ENCODE measurements at places on chromosomes 2 and 18.

GRCh38 chr2:104790100-104790811 is 63.7 kb upstream of the POU3F3 start:
- DNase-seq: no peak

DNA sequence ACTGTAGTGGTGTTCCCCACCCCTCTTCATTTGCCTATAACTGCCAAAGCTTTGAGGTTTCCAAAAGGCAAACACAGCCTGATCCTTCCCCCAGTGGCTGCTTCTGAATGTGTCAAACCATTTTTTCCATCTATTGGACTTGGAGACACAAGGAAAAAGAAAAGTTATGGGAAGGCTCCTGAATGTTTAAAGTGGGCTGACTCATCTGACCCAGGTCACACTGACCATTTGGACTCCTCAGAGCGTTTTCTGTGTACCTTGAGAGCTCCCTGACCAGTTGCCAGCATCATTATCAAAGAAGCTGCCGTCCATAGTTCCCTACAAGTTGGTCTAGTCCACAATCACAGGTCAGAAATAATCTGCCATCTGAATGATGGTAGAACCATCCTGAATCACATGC is 123.4 kb upstream of the COL3A1 start:
- no peak for DNase-seq

DNA sequence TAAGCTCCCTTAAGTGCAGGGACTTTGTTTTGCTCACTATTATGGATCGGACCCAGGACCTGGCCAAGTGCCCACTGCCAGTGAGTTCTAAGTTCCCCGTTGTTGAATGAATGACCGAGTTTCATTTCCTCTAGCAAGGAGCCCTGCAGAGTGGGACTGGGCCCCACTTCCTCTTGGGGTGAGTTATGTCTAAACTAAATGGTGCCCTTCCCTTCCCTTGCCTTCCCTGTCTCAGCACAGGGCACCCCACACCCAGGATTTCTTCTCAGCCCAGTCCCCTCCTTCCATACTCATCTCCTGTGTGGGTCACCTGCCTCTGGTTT is 195.3 kb upstream of the HS6ST1 start:
- no peak for DNase-seq

DNA sequence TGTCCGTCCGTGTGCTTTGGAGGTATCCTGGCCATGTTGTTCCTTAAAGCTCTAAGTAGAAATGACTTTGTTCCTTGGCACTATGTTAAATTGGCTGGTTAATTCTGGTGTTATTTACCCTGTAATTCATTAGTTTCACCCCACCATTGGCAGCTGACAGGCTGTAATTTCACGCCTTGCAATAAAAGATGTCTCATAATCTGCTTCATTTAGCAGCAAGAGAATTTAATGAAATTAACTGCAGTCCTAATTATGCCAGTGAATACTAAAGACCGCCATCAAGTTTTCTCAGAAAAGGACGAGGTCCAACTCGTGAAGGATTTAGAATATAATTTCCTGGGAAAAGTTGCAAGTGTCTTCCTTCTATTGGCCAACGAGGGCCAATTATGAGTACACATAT is 319.2 kb downstream of the GBX2 start:
- DNase-seq: no peak

- no peak for DNase-seq
Observed at GRCh38 chr2:67649331-67650261, 252.5 kb downstream of the ETAA1 start.

DNA sequence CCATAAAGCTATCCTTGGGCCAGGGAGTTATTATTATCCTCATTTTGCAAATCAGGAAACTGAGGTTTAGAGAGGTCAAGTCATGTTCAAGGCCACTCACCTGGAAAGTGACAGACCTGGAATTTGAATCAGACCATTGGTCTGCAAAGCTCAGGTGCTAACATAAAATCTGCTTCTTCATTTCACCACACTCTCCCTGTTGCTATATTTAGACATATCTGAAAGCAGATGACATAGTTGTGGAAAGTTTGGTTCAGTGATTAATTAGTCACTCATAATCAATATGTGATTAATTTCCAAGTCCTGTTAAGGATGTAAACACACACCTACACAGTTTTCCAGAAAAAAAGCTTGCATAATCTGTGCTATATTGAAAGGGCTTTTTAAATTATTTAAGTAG is 57.4 kb downstream of the LINC00305 start:
- no peak for DNase-seq

DNA sequence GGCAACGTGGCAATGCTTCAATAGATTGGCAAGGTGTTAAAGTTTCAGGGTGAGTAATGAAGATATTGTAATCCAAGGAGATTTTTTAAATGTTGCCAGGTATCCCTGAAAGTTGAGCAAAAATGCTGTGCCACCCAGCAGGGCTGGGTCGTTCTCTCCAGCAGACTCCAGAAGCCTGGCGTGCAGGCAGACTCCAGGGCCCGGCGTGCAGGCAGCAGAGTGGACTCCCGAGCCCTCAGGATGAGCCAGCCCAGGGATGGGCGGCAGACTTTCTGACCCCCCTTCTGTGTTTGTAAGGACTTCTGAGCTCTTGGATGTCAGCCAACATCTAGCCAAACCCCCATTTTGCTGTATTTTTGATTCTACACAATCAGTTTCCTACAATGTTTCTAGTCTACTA is 289.1 kb downstream of the ZNF516 start:
- DNase-seq: no peak

GRCh38 chr2:47771211-47771610 is 11.7 kb upstream of the MSH6 start:
- DNase-seq: peak; percentile 98

DNA sequence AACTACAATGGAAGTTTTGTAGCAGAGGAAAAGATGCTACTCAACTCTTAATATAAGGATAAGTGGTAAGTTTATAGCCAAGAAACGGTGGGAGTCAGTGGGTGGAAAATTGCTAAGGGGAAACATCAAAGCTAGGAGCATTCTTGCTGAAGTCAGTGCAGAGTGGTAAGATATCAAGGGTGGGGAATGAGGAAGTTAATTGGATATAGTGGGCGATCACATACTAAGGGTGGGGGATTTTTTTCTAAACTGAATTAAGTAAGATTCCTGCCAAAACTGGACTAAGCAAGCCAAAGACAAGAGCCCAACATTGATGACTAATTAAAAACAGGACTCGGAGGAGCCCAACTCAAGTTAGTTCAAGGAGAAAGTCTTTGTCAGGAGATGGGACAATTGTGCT is 525.4 kb downstream of the CCDC85A start:
- no peak for DNase-seq

DNA sequence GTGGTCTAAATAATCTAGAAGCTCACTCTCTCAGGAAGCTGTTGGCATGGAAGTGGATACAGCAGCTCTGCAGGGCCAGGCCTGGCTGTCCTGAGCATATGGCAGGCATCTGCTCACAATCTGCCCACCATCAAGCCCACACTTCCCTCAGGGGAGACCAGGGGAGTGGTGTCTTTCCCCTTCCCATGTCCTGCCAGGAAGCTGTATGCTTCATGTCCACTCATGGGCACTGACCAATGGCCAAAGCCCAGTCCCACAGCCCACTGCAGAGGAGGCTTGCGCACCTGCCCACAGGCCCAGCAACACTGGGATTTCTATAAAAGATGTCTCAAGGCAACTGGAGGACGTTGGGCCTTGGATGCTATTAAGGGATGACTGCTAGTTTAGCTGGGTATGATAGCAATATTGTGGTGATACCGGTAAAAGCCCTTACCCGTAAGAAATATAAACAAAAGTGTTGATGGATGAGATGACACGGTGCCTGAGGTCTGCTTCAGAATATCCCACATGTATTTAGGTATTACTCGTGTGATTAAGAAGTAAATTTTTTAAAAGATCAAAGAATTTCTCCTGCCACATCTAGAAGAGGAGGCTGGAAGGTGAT is 106.7 kb upstream of the CTDP1 start:
- DNase-seq: no peak

DNA sequence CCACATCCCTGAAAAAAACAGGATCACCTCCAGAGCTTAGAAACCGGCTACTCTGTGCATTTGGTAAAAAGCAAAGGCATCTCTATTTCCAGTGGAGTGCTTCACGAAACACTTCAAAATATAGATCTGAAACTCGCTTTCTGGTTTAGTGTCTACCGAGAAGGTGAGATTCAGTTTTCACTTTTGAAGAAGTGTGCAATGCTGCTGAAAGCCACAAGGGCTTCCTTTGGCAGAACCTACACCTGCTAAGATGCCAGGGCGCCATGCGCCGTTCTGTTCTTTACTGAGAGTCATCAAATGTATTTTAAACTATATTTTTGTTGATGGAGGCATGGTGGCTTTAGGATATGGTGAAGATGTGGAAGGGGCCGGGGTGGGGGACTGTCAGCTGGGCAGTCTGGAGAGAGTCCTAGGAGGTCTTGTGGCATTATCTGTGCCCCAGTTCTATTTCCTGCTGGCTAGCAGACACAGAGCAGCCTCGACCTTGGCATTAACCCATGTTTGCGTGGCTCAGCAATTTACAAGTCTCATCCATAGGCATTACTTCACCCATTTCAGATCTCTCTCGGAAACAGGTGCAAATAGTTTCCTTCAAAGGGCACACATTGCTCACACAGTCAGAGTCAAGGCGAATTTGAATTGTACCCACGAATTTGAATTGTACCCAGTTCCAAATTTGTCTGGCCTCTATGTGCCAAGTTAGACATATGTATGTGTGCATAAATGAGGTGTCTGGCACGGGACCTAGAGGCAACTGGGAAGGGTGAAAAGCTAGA is 46.7 kb upstream of the KCNF1 start:
- DNase-seq: no peak

- no peak for DNase-seq
Observed at GRCh38 chr2:153230977-153231376, 247.6 kb downstream of the RPRM start.

DNA sequence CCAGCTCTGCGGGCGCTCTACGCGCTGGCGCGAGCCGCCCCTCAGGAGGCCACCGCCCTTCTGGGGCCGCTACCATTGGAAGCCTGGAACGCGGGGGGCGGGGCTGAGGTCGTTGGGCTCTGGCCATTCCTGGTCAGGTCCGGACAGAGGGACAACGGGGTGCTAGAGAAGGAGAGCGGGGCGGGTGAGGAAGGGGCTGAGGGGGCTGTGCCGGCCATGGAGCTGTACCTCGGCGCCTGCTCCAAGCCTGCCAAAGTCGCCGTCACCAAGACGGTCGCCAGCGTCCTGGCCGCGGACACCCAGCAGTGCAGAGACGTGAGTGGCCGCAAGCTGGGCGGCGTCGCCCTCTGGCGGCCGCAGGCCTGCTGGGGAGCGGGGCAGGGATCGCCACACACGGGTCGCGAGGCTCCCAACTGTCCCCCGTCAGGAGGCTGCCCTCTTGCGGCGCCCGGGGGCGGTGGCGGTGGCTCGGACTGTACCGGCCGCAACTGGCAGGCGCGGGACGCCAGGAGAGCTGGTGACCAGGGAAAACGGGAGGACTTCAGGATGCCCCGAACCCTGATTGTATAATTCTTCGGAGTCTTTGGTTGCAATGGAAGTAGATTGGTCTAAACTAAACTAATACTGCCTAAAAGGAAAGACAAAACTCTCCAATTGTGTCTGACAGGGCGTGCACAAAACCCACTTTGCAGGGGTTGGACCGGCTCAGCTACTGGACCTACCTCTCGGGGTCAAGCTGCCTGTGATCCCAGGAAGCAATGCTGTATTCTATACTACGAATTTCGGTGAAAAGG is at the start of gene FSIP2:
FSIP2 (plus strand) TSS at position 126 of the 794 bp plus-strand sequence; CDS start at position 217, 91 bp downstream.
- DNase-seq: peak; percentile 82

DNA sequence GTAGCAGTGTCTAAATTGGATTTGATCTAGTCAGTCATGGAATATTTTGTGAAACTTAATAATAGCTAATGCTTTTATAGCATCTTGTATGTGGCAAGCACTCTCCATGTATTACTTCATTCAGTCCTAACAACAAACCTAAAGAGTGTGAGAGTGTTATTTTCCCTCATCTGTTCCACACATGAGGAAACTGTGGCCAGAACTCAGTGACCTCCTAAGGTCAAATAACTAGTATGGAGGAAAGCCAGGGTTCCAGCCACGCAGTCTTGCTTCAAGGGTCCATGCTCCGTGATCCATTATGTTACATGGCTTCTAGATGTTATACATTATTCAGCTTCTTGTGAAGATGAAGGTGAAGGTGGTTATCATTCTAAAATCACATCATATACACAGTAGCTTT is 45.5 kb downstream of the TWSG1 start:
- no peak for DNase-seq

DNA sequence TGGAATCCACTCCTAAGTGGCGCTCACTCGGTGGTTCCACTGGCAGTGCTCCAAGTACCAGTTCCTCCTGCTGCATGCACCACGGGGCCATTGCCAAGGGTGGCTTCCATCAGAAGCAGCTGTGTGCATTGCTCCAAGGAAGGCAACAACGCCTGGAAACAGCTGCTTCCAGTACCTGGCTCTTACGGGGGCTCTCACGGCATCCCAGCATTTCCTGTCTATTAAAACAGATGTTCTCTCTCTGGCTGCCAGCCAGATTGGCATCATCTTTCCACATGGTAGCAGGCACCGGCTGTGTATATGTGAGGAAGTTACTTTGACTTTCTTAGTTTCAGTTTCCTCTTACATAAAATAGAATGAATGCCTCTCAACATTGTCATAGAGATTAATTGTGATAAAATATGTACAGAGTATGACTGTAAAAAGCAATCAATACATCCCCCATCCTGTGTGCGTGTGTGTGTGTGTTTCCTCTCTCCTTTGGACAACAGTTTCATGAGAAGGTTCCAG is 84.9 kb downstream of the CMPK2 start:
- no peak for DNase-seq

- DNase-seq: no peak
Observed at GRCh38 chr2:67783026-67783425, 279.8 kb downstream of the C1D start.

DNA sequence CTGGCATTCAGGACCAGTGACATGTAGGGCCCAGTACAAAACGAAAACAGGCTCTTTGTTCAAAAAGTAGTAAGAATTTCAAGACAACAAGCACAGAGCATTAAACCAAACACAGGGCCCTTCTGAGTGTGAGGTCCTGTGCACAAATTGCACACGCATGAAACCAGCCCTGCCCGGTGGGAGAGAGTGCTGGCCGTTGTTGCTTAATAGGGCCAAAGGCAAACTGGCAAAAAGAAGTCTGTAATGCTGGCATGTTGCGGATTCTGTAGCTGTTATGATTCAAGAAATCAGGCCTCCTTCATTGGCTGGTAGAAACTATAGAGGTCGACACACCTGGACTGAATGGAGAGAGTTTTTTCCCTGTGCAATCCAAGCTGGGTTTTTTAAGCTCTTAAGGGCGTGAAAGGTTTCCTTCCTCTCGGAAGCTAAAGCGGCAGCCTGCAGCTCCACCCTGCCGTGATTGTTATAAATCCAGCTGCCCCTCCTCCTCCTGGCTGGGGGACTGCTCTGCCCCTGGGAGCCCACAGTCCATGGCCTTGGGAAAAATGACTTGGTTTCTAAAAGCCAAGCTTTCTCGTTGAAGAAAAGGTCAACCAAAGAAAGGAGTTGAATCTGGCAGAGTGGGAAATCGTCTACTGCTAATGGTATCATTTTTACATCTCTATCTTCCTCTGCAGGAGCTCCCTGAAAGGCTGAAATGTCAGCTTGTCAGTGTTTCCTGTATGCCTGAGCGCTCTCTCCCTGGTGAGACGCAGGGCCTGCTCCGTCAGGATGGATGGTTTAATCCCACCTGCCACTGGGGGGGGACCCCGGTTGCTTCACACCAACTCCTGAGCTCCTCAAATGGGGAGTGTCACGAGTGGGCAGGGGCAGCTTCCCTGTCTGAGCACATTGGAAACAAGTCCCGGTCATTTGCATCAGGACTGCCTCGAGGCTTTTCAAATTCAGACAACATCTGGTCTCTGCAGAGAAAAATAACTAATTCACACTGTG is 143.6 kb downstream of the ALPK2 start:
- no peak for DNase-seq

- peak; percentile 50 for DNase-seq
Observed at GRCh38 chr2:226802573-226802972, 3.0 kb upstream of the IRS1 start.
